ENCODE measurements at places on chromosomes 5 and 9.

- DNase-seq, result no peak
These were observed 119.6 kb upstream of the TAF11L2 start for GRCh38 chr5:17378346-17378997.

- DNase-seq, result peak; percentile 60
These were observed 10.9 kb downstream of the FUBP3 start for GRCh38 chr9:130590305-130590704.

DNA sequence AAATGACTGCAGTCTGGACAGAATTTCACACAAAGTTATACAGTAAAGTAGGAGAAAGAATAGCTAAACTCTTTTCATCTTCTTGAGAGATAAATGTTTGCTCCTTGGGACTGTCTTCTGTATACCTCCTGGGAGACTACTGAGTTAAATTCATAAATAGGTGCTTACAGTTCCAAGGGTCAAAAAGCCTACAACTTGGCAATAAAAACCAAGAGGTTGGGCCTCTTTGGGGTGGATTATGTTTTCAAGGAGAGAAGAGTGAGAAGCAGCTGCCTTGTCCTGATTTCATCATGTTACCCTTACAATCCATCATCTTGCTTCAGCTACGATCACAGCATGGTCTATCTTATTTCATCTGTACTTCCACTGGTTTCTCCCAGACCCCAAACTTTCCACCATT lies 213.2 kb upstream of the RPS23 start:
- no peak for DNase-seq

DNA sequence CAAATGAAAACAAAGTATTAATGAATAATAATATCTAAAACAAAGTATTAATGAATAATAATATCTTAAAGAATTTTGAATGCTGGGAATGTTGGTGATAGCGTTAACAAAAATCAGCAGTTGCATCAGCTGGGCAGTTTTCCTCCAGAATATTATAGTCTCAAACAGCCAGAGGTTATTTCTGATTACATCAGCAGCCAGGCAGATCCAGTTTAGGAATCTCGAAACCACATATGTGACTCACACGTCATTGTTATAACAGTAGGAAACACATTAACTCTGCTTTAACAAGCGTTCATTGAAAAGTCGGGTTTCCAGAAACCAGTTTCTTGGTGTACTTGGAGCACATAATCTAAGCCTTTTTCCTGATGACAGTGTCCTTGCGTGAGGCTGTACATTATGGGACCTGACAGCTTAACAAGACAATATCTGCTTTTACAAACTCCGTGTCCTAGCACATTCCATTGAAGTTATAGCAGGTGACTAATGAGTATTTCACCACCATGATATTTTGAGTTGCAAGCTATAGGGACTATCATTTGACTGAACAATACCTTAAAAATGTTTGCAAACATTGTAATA lies 559.5 kb upstream of the KLF4 start:
- DNase-seq, result no peak

DNA sequence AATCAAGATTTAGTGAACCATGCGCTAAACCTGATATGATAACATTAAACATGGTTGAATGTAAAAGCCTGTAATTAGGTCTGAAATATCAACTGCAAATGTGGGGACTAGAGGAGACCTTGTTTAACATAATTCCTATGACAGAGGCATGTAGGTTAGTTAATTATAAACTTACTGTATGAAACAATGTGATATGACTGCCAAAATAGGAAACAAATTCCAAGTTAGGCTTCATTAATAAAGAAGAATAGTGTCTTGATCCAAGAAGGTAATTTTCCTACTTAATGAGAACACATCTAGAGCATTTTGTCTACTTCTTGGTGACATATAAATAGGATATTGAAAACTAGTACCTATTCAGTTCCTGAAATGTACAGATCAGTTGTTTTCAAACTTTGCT lies 136.2 kb upstream of the TARS1 start:
- no peak for DNase-seq

DNA sequence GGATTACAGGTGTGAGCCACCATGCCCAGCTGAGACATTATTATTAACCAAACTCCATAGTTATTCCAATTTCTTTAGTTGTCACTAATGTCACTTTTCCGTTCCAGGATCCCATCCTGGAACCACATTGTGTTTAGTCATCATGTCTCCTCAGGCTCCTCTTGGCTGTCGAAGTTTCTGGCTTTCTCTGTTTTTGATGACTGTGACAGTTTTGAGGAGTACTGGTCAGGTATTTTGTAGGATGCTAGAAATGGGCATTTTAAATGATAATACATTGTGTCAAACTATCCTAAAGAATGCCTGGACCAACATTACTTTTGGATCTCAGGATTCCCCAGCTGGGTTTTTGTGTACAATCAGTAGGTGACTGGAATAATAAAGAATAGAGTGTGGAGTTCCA lies 19.8 kb upstream of the NEUROG1 start:
- DNase-seq, result no peak

DNA sequence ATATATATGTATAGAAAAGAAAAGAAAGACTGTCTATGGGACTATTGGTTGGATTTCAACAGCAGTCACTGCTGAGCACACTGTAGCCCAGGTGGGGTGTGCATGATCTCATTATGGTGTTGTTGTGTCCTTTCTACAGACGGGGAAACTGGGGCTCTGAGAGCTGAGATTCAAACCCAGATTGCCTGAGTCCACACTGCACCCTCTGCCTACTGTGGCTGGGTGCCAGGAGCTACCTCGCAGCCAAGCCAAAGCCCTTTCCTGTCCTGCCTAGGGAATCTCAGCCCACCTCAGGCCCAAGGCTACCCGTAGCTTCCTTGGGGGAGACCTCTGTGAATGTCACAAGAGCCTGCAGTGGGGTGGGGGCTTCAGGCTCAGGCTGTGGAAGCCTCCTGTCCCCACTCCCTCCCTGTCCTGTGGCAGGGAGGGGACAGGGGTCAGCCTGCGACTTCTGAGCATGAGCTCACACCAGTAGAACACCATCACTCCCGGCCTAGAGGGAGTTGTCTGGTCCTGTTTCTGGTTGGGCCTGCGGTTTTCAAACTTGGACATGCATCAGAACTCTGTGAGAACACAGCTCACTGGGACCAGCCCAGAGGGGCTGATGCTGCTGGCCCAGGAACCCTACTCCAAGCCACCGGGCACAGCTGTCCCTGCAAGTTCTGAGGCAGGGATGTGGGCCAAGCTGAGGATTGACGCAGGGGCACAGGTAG lies 7.9 kb upstream of the NINJ1 start:
- DNase-seq, result no peak

GRCh38 chr9:8717146-8717545 lies 917.6 kb upstream of the DMAC1 start:
- no peak for DNase-seq

- no peak for DNase-seq
These were observed 65.0 kb downstream of the PRRT1B start for GRCh38 chr9:131610231-131610761.

DNA sequence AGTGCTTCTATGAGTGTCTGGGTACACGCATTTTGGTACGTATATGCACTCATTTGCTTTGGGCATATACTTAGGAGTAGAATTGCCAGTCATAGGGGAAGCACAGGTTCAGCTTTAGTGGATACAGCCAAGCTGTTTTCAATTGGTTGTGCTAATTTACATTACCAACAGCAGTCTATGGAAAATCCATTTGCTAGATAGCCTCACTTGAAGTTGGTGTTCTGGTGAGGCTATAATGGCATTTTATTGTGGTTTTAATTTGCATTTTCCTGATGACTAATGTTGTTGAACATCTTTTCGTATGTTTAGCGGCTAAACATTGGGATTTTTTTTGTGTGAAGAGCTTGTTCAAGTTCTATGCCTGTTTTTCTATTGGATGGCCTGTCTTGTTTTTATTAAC lies 76.8 kb upstream of the ANKH start:
- no peak for DNase-seq

- DNase-seq, result no peak
These were observed 257.9 kb upstream of the ADRA1B start for GRCh38 chr5:159658266-159658925.

- no peak for DNase-seq
These were observed 169.0 kb downstream of the CDH6 start for GRCh38 chr5:31362529-31362900.

- DNase-seq, result no peak
These were observed 17.7 kb upstream of the ANXA1 start for GRCh38 chr9:73133921-73134407.

DNA sequence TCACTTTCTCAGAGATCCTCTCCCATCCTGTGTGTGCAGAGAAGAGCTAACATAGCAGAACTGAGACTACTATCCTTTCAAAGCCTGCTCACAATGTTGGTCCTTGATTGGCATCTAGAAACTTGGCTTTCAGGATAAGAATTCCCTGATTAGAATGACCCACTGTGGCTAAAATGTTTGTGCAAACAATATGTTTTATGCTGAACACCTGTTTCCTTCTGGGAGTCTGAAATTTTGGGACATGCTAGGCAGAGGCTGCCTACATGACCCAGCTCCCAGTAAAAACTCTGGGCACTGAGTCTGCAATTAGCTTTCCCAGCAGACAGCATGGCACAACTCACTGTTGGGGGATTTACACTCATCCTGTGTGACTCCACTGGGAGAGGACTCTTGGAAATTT lies 78.9 kb downstream of the CFAP95 start:
- DNase-seq, result no peak

GRCh38 chr5:78602400-78602799 lies 46.2 kb downstream of the LHFPL2 start:
- no peak for DNase-seq

- no peak for DNase-seq
These were observed 84.6 kb upstream of the SNX2 start for GRCh38 chr5:122690266-122690665.

- DNase-seq, result no peak
These were observed 297.5 kb upstream of the COX7C start for GRCh38 chr5:86320266-86320665.

DNA sequence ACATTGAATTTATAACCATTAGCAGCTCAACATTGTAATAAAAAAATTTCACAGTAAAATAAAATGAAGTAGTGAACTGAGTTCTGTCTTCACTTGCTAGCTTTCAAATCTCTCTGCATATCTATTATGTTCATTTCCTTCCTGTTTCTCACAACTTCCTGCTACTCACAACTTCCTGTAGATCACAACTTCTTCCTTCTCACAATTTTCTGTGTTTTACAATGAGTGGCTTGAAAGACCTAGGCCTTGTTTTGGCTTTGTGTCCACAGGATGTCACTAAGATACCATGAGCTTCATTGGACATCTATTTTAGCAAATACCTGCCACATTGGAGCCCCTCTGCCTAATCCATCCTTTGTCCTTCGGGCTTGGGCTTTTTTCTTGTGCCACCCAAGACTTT lies 480.3 kb upstream of the ADAMTS16 start:
- no peak for DNase-seq

- DNase-seq, result no peak
These were observed 32.6 kb downstream of the SPATA31D1 start for GRCh38 chr9:82021198-82021597.

- DNase-seq, result no peak
These were observed 60.8 kb downstream of the GCNT4 start for GRCh38 chr5:74991522-74991921.

- no peak for DNase-seq
These were observed 36.3 kb upstream of the IL13 start for GRCh38 chr5:132621699-132622098.

DNA sequence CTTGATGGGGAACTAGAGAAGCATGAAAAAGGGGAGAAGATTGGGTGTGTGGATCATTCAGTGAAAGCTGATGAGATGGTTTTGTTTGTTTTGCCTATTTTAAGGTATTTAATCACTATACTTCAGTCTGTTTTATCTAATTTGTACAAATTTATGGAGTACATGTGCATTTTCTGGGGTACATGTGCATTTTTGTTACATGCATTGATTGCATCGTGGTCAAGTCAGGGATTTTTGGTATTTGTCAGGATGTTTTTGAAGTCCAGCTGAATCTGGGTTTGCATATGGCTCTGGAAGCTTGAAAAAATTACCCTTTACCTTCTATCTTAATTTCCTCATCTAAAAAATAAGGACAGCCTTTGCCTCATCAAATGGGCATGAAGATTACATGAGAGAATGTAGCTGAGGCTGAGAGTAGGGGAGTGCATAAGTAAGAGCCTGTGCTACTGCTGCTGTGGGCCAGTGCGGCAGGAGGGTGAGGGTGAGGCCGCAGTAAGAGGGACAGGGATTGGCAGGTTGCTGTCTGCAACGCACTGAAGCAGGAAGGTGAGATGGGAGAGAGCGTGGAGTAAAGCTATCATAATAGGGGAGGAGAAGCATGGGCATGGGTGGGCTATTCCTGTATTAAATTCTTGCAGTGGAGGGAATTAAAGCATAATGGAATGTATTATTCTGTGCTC lies 139.8 kb downstream of the NPR3 start:
- no peak for DNase-seq

DNA sequence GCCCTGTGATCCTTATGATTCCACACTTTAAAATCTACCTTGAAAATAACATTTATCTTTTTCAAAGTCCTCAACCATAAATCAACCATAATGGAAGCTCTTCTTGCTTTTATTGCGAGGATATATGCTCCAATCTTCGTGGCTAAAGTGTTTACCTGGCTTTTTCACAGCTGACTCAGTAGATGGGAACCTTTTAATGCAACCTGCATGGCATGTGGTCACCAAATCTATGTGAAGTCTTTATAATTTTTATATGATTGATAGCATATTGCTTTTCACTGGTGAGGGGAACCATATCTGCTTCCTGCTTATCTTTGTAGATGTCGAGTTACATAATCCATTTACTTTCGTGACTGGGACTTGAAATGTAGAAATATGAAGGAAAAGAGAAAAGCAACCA lies 47.1 kb upstream of the TLX3 start:
- DNase-seq, result no peak

GRCh38 chr5:146072595-146072994 lies 32.8 kb downstream of the PLAC8L1 start:
- no peak for DNase-seq

GRCh38 chr9:38010918-38011704 lies 57.9 kb downstream of the SHB start:
- no peak for DNase-seq

GRCh38 chr5:124315741-124316415 lies 430.6 kb downstream of the ZNF608 start:
- DNase-seq, result no peak

DNA sequence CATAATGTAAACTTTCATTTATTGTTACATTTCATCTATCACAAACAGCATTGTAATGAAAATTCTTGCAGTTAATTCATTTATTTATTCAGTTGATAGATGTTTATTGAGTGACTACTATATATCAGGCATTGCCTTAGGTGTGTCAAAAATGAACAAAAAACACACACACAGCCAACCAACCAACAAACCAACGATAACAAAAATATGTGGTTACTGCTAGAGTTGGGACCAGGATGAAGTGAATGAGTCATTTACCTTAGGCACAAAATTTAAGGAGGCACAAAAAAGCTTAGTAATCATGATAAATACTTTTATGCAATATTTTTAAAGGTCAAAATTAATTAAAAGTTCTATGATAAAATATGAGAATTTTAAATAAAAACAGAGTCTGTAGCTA lies 223.4 kb downstream of the CSNK1G3 start:
- DNase-seq, result no peak

- DNase-seq, result no peak
These were observed 838.3 kb downstream of the TLE4 start for GRCh38 chr9:80410106-80410505.

- no peak for DNase-seq
These were observed 52.5 kb downstream of the OXCT1 start for GRCh38 chr5:41817625-41818301.

GRCh38 chr5:150152636-150153462 lies 2.8 kb downstream of the PDGFRB start:
- no peak for DNase-seq
